GM13976 (cell line): ENCODE measurements at places on chromosomes 2 and 18.

- DNase-seq = no peak
Observed at GRCh38 chr18:3725115-3725514, 275.1 kb downstream of the TGIF1 start.

DNA sequence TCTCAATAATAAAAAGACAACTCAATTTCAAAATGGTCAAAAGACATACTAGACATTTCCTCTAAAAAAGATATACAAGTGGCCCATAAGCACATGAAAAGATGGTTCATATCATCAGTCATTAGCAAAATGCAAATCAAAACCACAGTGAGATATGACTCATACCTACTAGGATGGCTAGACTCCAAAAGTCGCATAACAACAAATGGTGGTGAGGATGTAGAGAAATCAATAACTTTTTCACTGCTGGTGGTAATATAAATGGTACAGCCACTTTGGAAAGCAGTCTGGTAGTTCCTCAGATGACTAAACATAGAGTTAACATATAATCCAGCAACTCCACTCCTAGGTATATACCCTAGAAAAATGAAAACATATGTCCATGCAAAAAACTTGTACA lies 242.3 kb upstream of the NOL4 start:
- no peak for DNase-seq

GRCh38 chr2:135256531-135257260 lies 204.6 kb downstream of the RAB3GAP1 start:
- no peak for DNase-seq

DNA sequence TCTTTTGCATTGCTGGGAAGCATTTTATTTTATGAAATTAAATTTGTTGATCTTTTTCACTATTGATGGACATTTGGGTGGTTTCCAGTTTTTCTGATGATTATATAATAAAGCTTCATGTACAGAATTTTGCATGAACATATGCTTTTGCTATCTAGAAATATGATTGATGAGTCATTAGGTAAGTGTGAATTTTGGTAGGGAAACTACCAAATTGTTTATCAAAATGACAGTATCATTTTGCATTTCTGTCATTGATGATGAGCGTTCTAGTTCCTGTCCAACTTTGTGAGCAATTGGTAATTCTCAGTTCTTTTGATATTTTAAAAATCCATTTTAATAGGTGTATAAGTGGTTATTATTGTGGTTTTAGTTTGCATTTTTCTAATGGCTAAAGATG lies 67.7 kb downstream of the TAF4B start:
- no peak for DNase-seq

- no peak for DNase-seq
Observed at GRCh38 chr2:132678483-132678882, 8.5 kb upstream of the LYPD1 start.

DNA sequence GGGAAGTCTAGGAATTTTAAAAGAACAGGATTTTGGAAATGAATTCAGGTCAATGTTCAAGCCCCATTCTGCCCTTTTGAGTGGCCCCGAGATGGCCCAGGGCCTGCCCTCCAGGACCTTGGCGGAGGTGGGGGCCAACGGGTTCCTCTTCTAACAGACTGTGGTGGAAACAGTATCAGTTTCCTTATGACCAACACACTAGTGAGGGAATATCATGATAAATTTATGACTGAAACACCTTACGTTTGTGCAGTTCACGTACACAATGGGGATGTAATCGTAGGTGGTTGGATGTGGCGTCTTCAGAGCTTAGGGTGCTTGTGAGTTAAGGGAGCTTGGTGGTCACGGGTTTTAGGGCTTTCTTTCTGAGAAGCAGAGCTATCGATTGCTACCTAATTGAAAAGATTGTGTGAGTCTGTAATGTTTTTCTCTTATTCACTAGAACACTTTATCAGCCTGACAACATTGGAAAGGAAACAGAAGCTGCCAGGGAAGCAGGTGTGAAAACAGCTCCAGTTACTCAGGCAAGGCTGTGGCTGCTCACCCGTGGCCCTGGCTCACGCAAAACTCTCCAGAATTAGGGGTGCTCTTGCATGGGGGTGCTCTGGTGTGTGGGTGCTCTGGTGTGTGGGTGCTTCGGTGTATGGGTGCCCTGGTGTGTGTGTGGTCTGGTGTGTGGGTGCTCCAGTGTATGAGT lies 165.3 kb downstream of the SNTG2 start:
- DNase-seq = no peak

DNA sequence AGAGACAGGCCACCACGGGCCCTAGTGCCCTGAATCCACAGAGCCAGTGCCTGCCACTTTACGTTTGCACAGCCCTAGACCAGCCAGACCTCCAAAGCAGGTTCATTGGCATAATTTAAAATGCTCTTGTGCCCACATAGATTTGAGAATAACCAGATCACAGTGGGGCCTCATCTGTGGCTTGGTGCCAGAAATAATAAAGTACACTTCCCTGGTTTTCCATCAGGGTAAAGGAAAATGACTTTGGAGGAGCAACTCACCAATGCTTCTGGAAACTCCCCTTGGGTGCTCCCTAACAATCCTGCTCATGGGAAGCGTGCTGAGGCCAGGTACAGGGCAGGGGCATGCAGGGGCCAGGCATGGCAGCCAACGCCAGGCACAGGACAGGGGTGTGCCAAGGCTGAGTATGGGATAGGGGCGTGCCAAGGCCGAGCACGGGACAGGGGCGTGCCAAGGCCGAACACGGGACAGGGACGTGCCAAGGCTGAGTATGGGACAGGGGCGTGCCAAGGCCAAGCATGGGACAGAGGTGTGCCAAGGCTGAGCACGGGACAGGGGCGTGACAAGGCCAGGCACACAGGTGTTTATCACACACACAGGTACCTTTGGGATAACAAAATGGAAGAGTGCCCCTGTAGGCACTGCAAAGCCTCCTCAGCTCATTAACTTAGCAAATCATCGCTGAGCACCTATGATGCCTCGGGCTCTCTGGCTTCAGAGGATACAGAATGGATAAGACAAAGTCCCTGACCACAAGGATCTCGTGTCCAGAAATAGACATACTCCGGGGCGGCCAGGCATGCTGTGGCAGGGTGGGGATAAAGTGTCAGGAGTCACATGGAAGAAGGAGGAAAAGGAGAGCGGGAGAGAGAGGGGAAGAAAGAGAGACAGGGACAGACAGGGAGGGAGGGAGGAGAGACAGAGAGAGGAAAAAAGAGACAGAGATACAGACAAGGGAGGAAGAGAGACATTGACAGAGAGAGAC lies 334.7 kb downstream of the EIPR1 start:
- DNase-seq = no peak

- no peak for DNase-seq
Observed at GRCh38 chr2:32430804-32431203, 74.0 kb downstream of the BIRC6 start.

GRCh38 chr2:165794536-165794928 lies 485 bp upstream of the GALNT3 start:
- DNase-seq = peak; percentile 73

DNA sequence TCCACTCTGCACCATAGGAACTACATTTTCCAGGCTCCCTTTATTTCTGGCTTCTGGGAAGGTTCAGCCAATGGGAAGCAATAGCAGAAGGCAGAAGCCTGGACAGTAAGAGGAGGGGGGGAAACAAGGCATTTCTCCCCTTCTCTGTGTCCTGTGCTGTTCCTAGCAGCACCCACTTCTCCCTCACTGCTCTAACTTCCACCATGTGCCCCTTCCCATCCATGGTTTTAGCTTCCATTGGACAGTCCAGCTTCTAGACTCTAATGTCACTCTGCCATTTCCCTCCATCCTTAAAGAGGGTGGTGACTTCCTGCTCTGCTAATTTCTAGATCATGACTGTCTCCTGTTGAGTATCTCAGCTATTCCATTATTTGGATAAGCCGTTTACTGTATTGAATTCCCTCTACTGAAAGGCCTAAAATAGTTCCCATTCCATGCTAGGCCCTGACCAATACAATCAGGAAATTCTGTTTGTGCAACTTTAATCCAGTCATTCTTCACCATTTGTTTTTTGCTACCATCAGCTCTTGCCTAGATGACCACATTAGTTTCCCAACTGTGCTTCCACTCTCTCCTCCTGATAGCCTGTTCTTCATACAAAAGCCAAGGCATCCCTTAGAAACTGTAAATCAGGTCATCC lies 20.8 kb upstream of the LYPD1 start:
- no peak for DNase-seq

DNA sequence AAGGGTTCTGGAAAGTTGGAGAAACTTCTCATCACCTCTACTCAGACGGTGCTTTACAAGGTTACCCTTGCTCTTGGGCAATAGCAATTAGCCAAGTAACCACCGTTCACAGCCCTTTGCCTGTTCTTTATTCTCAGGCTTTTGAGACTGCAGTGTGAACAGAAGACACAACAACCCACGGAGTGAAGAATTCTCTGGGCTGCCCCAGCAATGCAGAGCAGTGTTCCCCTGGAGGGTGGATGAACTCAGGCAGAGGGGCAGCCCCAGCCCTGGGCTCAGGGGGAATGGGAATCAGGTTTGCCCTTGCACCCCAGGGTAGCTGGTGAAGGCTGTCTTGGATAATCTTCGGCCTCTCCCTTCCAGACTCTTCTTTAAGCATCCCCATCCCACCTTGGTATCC lies 69.1 kb downstream of the MCFD2 start:
- no peak for DNase-seq

DNA sequence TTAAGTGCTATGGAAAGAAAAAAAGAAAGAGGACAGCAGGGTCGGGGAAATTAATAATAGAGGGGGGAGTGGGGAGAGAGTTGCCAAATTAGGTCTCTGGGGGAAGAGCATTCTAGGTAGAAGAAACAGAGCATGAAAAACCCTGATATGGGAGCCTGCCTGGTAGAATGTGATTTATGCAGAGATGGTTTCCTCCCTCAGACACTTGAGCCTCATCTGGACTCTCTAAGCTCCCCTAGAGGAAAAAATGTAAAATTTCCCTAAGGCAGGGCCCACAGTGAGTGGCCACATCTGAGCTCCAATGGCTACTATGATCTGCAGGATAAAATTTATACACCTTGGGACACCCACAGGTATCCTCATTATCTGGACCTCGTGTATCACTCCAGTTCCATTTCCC lies 20.6 kb upstream of the EPAS1 start:
- no peak for DNase-seq

GRCh38 chr18:78914249-78914935 lies 65.2 kb upstream of the SALL3 start:
- no peak for DNase-seq
